ENCODE measurements at places on chromosomes 7 and 10. TPM values are rescaled to one million over a fixed set of nuclear protein-coding genes. Genes with fewer than 3 reads are reported as not detected.
A peak's percentile ranks its signal among the peaks of the same experiment; 100 is the strongest.

DNA sequence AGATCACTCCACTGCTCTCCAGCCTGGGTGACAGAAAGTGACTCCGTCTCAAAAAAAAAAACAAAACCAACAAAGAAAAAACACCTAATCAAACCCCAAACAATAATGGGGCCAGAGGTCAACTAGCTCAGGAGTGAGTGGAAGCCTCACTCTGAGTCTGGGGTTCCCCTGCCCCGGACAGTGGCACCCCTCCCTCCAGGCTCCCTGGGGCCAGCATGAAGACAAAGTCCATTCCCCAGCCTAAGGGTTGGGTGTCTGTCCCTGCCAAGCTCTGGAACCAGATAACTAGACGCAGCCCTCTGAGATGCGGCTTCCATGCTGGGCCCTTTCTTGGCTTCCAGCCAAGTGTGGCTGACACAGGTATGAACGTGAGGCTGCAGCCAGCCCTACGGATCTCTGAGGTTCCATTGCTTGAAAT lies 1.7 kb upstream of the FUOM start:
- peaks cover 9% of the 10 kb centered on the region for H3K4me1 ChIP-seq
- H3K27me3 ChIP-seq = no peaks in the 10 kb centered on the region
- H3K4me3 ChIP-seq = no peak overlapping the region

DNA sequence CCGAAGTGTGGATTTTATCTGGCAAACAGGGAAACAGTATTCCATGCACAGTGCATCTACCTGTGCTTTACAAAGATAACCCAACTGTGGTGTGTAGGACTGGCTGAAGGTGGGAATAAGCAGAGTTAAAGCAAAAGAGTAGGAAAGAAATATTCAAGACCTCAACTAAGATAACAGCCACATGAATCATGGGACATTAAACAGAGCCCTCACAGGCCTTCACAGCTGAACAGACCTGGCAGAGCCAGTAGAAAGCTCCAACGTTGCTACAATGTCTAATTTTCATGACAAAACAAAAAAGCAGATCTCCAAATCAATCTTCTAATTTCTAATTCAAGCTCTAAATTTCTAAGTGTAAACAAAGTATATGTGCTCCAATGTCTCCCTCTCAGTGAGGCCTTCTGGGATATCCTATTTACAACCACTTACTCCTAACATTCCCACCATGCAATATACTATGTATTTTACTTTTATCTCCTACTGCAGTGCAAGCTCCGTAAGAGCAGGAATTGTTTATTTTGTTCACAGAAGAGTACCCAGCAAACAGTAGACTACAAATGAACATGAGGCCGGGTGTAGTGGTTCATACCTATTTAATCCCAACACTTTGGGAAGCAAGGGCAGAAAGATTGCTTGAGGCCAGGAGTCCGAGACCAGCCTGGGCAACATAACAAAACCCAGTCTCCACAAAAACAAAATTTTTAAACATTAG lies 63.5 kb downstream of the UBE2H start:
- DNase-seq = no peak
- peaks cover 2% of the 10 kb centered on the region for H3K36me3 ChIP-seq
- H3K4me1 ChIP-seq = peaks cover 7% of the 10 kb centered on the region
- no peak overlapping the region for H3K27ac ChIP-seq
- H3K27me3 ChIP-seq = no peaks in the 10 kb centered on the region
- no peak overlapping the region for H3K4me3 ChIP-seq

DNA sequence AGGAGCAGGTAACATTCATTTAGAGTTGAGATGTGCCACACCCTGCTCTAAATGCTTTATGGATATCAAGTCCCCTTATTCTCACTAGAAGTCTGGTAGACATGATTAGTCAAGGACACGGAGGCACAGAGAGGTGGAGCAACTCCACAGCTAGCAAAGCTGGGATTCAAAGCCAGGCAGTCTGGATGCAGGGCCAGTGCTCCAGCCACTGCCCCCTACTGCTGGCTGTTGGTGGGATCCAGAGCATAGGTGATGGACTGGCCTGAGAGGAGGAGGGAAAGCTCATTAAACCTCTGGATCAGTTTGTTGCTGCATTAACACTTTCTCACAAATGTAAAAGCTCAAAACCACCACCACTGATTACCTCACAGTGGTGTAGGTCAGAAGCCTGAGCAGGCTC lies 22.6 kb upstream of the KBTBD2 start:
- no peak overlapping the region for H3K4me3 ChIP-seq
- peaks cover 14% of the 10 kb centered on the region for H3K36me3 ChIP-seq
- H3K27ac ChIP-seq = no peak overlapping the region
- no peaks in the 10 kb centered on the region for H3K27me3 ChIP-seq

DNA sequence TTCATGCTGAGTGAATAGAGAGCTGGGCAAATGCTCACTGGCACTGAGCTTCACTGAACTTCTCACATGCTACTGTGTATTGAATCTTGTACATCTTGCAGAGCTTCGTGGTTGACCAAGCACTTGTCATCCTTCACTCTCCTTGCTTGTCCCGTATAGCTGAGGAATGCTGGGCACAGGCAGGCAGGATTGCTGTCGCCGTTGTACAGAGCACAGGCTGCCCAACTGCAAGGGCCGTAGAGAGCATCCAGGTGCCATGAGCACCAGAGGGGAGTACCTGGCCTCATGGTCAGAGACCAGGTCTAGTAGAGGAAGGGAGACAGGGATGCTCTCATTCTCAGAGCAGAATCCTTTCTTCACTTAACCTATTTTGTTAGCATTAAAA lies 99.8 kb upstream of the RET start:
- H3K36me3 ChIP-seq = no peaks in the 10 kb centered on the region
- DNase-seq = no peak
- no peak overlapping the region for H3K27ac ChIP-seq
- no peaks in the 10 kb centered on the region for H3K4me1 ChIP-seq
- H3K27me3 ChIP-seq = no peaks in the 10 kb centered on the region

GRCh38 chr7:16728811-16729210 lies 24.7 kb upstream of the TSPAN13 start:
- no peaks in the 10 kb centered on the region for H3K4me1 ChIP-seq
- DNase-seq = peak; percentile 47
- H3K27ac ChIP-seq = no peak overlapping the region
- no peaks in the 10 kb centered on the region for H3K36me3 ChIP-seq

Gene LRRC4
- 4.5 TPM for total RNA-seq

All from astrocyte (in vitro differentiated cells and primary cell).